Kidney (tissue), 22 donors: ENCODE measurements at places on chromosomes 3 and 15. TPM values are rescaled to one million over a fixed set of nuclear protein-coding genes. Genes with fewer than 3 reads are reported as not detected.

Gene TTC21A
- total RNA-seq, result 14.1 TPM

Gene TM4SF4
- total RNA-seq, result 0.94 TPM

Gene RBP2
- not detected for total RNA-seq

Gene MYZAP
- total RNA-seq, result 3.3 TPM

Gene SLC24A5
- not detected for total RNA-seq

Gene AGTR1
- 5.6 TPM for total RNA-seq

Gene LRRIQ4
- total RNA-seq, result not detected

Gene VGLL3
- 4.2 TPM for total RNA-seq

Gene DCLK3
- total RNA-seq, result not detected

Gene GMNC
- 1.9 TPM for total RNA-seq

Gene ARGFX
- total RNA-seq, result not detected

Gene MGLL
- total RNA-seq, result 250 TPM

Gene KBTBD13
- 0.06 TPM for total RNA-seq

Gene HTR3E
- total RNA-seq, result not detected

Gene FSIP1
- 2.4 TPM for total RNA-seq

Gene FBXO40
- total RNA-seq, result not detected

Gene STARD5
- 4.1 TPM for total RNA-seq

Gene SAXO2
- total RNA-seq, result 3.2 TPM
